Cardiac muscle cell (in vitro differentiated cells and primary cell): ENCODE measurements at places on chromosomes 12 and 14.
A peak's percentile ranks its signal among the peaks of the same experiment; 100 is the strongest.

- no peak for DNase-seq
- peak overlapping the region; percentile 70 for H3K27ac ChIP-seq
- H3K4me1 ChIP-seq = peaks cover 8% of the 10 kb centered on the region
- H3K36me3 ChIP-seq = peaks cover 8% of the 10 kb centered on the region
Measured at GRCh38 chr12:104063712-104064030, 660 bp upstream of the HCFC2 start.

- H3K27me3 ChIP-seq = no peaks in the 10 kb centered on the region
- H3K4me3 ChIP-seq = no peak overlapping the region
- H3K4me1 ChIP-seq = peaks cover 9% of the 10 kb centered on the region
- no peaks in the 10 kb centered on the region for H3K36me3 ChIP-seq
Measured at GRCh38 chr14:102774391-102775153, 2.7 kb upstream of the TRAF3 start.

GRCh38 chr14:68775614-68776126, 17.2 kb downstream of the ZFP36L1 start:
- no peak overlapping the region for H3K4me3 ChIP-seq
- peaks cover 23% of the 10 kb centered on the region for H3K4me1 ChIP-seq
- no peaks in the 10 kb centered on the region for H3K36me3 ChIP-seq
- DNase-seq = no peak
- no peaks in the 10 kb centered on the region for H3K27me3 ChIP-seq
- H3K27ac ChIP-seq = no peak overlapping the region

DNA sequence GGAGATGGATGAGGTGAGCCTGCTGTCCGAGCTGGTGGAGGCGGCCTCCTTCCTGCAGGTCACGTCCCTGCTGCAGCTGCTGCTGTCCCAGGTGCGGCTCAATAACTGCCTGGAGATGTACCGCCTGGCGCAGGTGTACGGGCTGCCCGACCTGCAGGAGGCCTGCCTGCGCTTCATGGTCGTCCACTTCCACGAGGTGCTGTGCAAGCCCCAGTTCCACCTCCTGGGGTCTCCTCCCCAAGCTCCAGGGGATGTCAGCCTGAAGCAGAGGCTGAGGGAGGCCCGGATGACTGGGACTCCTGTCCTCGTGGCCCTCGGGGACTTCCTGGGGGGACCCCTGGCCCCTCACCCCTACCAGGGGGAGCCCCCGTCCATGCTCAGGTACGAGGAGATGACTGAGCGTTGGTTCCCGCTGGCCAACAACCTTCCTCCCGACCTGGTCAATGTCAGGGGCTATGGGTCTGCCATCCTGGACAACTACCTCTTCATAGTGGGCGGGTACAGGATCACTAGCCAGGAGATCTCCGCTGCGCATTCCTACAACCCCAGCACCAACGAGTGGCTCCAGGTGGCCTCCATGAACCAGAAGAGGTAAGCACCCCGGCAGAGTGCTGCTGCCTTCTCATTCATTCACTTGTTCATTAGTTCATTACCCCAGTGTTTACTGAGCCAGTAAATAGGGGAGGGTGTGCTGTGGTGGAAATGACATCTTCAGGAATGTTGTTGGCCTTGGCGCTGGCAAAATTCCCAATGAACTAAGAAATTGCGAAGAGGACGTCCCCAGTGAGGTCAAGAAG, 774 bp upstream of the MANSC4 start:
- peak overlapping the region; percentile 98 for H3K27ac ChIP-seq
- DNase-seq = peak; percentile 24
- peaks cover 4% of the 10 kb centered on the region for H3K4me1 ChIP-seq
- no peaks in the 10 kb centered on the region for H3K27me3 ChIP-seq
- peak overlapping the region; percentile 57 for H3K4me3 ChIP-seq
- H3K36me3 ChIP-seq = no peaks in the 10 kb centered on the region

- no peaks in the 10 kb centered on the region for H3K4me1 ChIP-seq
- no peak for DNase-seq
- H3K4me3 ChIP-seq = no peak overlapping the region
Measured at GRCh38 chr12:129009833-129010622, 156.8 kb downstream of the GLT1D1 start.

DNA sequence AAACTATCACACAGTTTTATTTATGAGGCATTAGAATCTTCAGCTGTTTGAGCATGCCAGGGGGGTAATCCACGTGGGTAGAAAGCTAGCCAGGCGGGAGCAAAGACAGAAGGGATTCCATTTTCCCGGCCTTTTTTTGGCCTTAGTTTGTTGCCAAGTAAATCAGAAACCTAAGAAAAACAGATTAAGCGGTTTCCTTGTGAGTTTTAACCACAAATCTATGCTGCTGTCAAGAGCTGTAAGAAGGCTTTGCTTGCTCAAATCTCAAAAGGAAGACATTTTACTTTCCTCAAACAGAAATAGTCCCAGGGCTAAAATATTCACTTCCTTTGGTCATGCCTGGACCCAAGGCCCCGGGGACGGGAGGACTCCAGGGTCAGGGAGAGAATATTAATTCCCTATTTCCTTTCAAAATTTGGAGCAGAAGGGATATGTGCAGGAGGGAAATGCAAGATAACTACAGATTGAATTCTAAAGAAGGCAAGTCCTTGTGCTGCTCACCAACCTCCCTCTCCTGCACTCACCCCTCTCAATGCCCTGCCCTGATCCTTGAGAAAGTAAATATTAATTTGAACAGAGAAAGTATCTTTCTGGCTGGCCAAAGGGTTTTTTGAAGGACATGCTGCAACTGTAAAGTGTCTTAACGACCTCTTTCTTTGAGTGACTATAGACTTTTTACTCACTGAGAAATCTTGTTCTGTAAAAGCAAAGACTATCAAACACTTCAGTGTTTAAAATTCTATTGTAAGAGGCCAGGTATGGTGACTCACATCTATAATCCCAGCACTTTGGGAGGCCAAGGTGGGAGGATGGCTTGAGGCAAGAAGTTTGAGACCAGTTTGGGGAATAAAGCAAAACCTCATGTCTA, 75.7 kb downstream of the HSD17B6 start:
- H3K4me3 ChIP-seq = no peak overlapping the region
- peak; percentile 59 for DNase-seq
- H3K36me3 ChIP-seq = no peaks in the 10 kb centered on the region
- H3K4me1 ChIP-seq = no peaks in the 10 kb centered on the region

- peak; percentile 47 for DNase-seq
- H3K4me3 ChIP-seq = peak overlapping the region; percentile 23
- peaks cover 38% of the 10 kb centered on the region for H3K27me3 ChIP-seq
- H3K4me1 ChIP-seq = no peaks in the 10 kb centered on the region
- H3K27ac ChIP-seq = no peak overlapping the region
Measured at GRCh38 chr12:62631471-62632410, 165.1 kb downstream of the MON2 start.

DNA sequence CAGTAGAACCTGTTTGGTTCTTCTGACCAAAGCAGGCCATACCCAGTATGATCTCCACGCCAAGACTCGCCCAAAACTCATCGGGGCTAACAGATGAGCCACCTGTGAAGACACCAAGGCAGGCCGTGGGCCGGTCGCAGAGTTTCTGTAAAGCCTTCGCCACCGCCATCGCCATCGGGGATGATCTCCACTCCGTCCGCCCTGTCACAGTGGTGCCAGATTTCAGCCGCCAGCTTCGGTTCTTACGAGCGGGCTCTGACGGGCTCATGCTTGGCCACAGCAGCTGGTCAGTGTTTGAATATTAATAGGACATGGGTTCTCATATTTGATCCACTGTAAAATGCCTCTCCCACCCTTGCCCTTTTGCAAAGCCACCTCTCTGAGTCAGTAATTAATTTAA, 113.2 kb upstream of the TMEM132D start:
- H3K4me1 ChIP-seq = no peaks in the 10 kb centered on the region
- no peak for DNase-seq
- H3K27me3 ChIP-seq = peaks cover 29% of the 10 kb centered on the region
- no peak overlapping the region for H3K27ac ChIP-seq
- H3K4me3 ChIP-seq = no peak overlapping the region

DNA sequence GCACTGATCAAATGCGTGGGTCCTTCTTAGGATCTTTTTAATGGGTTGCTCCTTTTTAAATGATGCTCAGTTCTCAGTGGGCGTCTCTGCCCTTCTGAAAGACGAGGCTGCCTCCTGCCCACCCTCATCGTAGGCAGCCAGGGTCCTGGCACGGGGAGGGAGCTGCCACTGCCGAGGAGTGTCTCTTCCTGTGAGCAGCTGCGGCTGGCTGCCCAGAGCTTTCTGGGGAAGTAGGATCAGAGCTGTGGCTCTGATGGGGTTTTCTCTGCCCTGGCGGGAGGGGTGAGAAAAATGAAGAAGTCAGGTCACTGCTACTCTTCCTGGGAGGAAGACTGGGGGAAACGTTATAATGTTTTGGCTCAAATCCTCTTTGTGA, 31.1 kb upstream of the BEGAIN start:
- H3K27ac ChIP-seq = no peak overlapping the region
- H3K36me3 ChIP-seq = no peaks in the 10 kb centered on the region
- H3K4me1 ChIP-seq = no peaks in the 10 kb centered on the region

DNA sequence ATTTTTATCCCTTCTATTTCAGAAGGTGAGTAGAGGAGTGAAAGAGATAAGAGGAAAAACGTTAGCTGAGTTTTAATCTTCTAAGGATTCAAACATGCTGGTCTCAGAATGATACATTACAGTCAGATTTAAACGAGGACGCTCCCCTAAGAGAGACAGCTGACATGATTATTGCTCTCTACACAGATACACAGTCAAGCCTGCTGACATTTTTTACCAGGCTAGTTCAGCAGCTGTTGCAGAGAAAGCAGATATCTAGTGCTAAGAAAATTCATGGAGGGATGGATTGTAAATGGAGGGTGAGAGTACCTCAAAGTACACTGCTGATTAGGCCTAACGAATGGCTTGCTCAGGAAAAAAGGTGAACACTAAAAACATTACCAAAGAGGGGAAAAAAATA, 31.9 kb upstream of the SOS2 start:
- H3K36me3 ChIP-seq = no peaks in the 10 kb centered on the region
- DNase-seq = no peak
- H3K27ac ChIP-seq = peak overlapping the region; percentile 86
- H3K4me3 ChIP-seq = no peak overlapping the region

DNA sequence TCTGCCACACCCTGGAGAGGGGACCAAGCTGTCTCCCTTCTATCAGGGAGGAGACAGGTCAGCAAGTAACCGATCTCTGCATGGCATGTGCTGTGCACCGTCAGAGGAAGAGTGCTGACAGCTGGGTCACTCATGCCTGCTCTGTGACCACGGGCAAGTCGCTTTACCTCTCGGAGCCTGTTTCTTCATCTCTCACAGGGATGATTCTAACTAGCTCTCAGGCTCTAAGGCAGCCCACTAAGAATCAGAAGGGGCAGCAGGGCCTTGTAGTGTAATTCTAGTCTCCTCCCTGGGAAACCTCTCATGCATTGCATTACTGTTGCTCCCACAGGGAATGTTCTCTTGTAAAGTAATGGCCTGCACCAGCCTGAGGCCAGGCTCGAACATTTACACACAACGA, 11.9 kb downstream of the CD9 start:
- no peak overlapping the region for H3K4me3 ChIP-seq
- no peaks in the 10 kb centered on the region for H3K36me3 ChIP-seq
- H3K27ac ChIP-seq = no peak overlapping the region
- no peaks in the 10 kb centered on the region for H3K27me3 ChIP-seq
- no peak for DNase-seq
- peaks cover 4% of the 10 kb centered on the region for H3K4me1 ChIP-seq

- no peaks in the 10 kb centered on the region for H3K27me3 ChIP-seq
- peaks cover 6% of the 10 kb centered on the region for H3K4me1 ChIP-seq
- no peak overlapping the region for H3K27ac ChIP-seq
Measured at GRCh38 chr14:58914279-58914855, 274.1 kb upstream of the DAAM1 start.

- H3K4me1 ChIP-seq = peaks cover 23% of the 10 kb centered on the region
- H3K27me3 ChIP-seq = no peaks in the 10 kb centered on the region
- no peaks in the 10 kb centered on the region for H3K36me3 ChIP-seq
- H3K27ac ChIP-seq = no peak overlapping the region
Measured at GRCh38 chr12:65602253-65602609, 222.1 kb upstream of the HMGA2 start.

GRCh38 chr12:4526923-4527546, 11.7 kb upstream of the RAD51AP1 start:
- no peak overlapping the region for H3K27ac ChIP-seq
- DNase-seq = peak; percentile 12
- no peaks in the 10 kb centered on the region for H3K4me1 ChIP-seq
- no peak overlapping the region for H3K4me3 ChIP-seq

- H3K27me3 ChIP-seq = no peaks in the 10 kb centered on the region
- no peaks in the 10 kb centered on the region for H3K36me3 ChIP-seq
- peaks cover 45% of the 10 kb centered on the region for H3K4me1 ChIP-seq
- no peak for DNase-seq
- H3K4me3 ChIP-seq = no peak overlapping the region
Measured at GRCh38 chr12:69480698-69481097, 10.5 kb downstream of the FRS2 start.

GRCh38 chr12:31412292-31412801, 86.4 kb upstream of the SINHCAF start:
- no peak for DNase-seq
- peaks cover 53% of the 10 kb centered on the region for H3K36me3 ChIP-seq
- no peak overlapping the region for H3K4me3 ChIP-seq
- no peak overlapping the region for H3K27ac ChIP-seq

- H3K27me3 ChIP-seq = no peaks in the 10 kb centered on the region
- no peaks in the 10 kb centered on the region for H3K4me1 ChIP-seq
- no peak for DNase-seq
- H3K27ac ChIP-seq = no peak overlapping the region
- no peak overlapping the region for H3K4me3 ChIP-seq
Measured at GRCh38 chr12:101745481-101745880, 6.2 kb upstream of the SYCP3 start.

- DNase-seq = no peak
- H3K27ac ChIP-seq = no peak overlapping the region
- H3K36me3 ChIP-seq = peaks cover 21% of the 10 kb centered on the region
- no peaks in the 10 kb centered on the region for H3K27me3 ChIP-seq
- no peaks in the 10 kb centered on the region for H3K4me1 ChIP-seq
Measured at GRCh38 chr14:70962935-70963334, 55.7 kb downstream of the PCNX1 start.

GRCh38 chr14:51789596-51789995, 70.8 kb upstream of the GNG2 start:
- no peak overlapping the region for H3K4me3 ChIP-seq
- no peaks in the 10 kb centered on the region for H3K4me1 ChIP-seq
- H3K27ac ChIP-seq = no peak overlapping the region
- DNase-seq = no peak

GRCh38 chr14:51889851-51890250, 29.4 kb downstream of the GNG2 start:
- no peak overlapping the region for H3K4me3 ChIP-seq
- no peaks in the 10 kb centered on the region for H3K4me1 ChIP-seq
- no peak overlapping the region for H3K27ac ChIP-seq
- H3K27me3 ChIP-seq = no peaks in the 10 kb centered on the region

DNA sequence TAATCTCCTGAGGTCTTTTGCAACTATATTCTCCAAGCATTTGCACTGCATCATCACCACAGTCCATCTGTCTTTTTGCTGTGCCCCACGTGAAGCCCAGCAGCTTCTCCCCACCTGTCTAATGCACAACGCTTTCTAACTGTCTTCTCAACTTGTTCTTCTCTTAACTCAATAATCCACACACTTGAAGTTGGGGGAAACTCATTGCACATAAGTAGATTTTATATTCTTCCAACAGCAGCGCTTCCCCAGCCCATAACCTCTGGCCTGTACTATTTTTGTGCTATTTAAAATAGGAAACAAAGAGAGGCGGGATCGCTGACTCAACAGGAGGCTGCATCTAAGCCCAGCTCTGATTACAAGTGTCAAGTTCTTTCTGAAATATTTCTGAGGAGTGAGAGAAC, 226.7 kb downstream of the GXYLT1 start:
- peak; percentile 31 for DNase-seq
- H3K27me3 ChIP-seq = no peaks in the 10 kb centered on the region
- no peak overlapping the region for H3K4me3 ChIP-seq
